Endothelial cell of umbilical vein (primary cell): ENCODE measurements at places on chromosomes 13 and 19. TPM values are rescaled to one million over a fixed set of nuclear protein-coding genes. Genes with fewer than 3 reads are reported as not detected.

DNA sequence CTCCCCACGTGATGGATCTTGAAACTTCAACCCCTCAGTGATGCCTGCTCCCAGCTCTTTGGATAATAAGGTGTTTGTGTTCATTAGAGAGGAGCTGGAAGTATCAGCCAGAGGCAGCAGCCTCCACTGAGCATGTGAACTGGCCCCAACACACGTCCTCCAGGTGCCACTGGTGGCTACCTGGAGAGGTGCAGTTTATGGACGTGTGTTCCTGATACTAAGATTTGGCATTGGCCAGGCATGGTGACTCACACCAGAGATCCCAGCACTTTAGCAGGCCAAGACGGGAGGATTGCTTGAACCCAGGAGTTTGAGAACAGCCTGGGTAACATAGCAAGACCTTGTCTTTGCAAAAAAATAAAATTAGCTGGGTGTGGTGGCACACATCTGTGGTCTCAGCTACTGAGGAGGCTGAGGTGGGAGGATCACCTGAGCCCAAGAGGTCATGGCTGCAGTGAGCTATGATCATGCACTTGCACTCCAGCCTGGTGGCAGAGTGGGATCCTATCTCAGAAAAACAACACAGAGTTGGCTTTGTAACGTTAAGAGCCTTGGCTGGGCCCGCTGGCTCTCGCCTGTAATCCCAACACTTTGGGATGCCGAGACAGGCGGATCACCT is 34.4 kb downstream of the SLC25A42 start:
- no peak for DNase-seq

DNA sequence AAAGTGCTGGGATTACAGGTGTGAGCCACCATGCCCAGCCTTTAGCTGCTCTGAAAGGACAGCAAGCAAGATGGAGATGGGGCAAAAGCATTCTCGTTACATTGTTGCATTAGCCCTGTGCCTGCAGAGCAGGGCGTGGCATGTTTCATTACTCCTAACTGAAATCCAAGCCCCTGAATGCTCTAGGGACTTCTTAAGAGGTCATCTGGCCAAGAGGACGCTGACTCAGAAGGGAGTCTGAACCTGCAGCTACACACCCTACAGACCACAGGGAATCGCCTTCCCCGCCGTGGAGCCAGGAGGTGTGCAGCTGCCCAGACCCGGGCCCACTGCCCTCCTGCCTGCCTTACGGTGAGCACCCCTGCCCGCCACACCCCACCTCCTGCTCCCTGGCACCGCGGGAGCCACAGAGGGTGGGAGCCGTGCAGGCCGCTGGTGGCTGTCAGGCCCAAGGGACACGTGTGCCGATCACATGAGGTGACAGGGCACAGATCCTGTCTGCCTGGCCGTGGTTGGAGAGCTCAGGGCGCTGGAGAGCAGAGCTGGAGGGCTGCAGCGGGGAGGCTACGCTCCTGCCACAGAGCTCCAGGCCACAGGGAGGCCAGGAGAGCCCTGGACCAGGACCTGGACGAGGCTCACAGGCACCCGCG is 27.2 kb downstream of the ADPRHL1 start:
- no peak for DNase-seq

- no peak for DNase-seq
Observed at GRCh38 chr19:3810708-3811355, 24.7 kb upstream of the MATK start.

GRCh38 chr19:58352760-58353671 is at the start of gene A1BG:
TSS of gene A1BG (minus strand) at chr19:58353492. CDS start at chr19:58353437, 55 bp downstream.
- no peak for DNase-seq

DNA sequence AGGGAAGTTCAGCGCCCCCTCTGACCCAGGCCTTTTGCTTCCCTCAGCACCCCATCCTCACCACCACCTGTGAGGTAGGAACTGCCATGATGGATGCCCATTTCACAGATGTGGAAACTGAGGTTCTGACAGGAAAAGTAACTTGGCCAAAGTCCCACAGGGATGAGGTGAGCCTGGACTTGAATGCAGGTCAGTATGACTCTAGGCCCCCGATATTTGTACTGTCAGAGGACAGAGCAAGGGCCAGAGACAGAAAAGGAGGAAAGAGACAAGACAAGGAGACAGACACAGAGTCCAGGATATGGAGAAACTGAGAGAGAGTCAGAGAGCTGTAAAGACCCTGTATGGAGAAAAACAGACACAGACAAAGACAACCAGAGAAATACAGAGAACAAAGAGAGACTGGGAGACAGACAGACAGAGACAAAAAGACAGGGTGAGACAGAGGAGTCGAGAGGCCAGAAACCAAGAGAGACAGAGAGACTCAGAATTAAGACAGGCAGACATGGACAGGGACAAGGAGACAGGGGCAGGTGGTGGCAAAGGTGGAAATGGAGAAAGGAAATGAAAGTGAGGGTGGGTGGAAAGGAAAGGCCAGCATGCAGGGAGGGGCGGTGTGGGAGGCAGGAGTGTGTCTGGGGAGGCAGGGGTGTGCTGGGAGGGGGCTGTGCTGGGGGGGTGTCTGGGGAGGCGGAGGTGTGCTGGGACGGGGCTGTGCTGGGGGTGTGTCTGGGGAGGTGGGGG is 5.0 kb downstream of the ERFL start:
- no peak for DNase-seq

GRCh38 chr13:79593121-79593520 is 112.2 kb downstream of the NDFIP2 start:
- no peak for DNase-seq

DNA sequence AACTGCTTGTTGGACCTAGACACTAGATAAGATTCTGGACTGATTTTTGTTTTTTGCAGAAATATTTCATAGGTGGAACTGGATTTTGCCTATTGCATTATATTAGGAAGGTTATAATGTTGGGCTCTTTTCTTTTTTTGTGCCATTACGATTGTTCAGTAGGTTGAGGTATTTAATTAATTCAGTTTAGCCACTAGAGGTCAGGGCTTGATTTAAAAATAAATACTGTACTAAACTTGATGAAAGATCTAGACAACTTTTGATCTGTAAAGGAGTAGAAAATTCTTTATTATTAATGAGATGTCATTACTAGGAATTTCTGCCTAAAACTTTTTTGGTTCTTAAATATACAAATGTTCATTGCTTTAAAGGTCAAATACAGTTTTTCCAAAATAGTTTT is 15.2 kb upstream of the SUPT20H start:
- peak; percentile 30 for DNase-seq

DNA sequence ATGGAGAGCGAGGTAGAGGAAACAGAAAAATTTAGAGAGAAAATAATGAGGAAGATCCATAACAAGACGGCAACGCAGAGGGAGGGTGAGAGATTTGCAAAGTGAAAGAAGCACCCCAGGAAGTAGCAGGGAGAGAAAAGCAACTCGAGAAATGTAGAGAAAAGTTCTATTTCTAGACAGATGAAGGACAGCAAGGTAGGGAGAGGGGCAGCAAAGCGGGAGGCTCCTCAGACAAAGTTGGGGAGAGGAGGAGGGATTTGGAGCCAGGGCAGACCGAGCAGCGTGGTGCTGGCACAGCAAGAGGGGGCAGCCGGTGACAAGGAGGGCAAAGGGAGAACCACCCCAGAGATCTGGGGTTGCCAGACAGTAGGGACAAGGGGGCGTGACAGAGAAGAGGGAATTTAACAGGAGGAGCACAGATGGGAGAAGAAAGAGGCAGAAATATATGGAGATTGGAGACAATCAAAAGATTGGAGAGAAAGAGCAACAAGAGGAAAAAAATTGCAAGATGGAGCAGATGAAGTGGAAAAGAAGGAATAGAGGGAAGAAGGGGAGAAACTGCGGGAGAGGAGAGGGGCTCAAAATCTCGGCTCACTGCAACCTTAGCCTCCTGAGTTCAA is 989 bp downstream of the ZNF766 start:
- DNase-seq = no peak

GRCh38 chr13:21124852-21125251 is 51.5 kb downstream of the SKA3 start:
- DNase-seq = peak; percentile 67

The ZNF763 gene
- polyA plus RNA-seq = 0.17 and 0.22 TPM in 2 replicates

The GGN gene
- polyA plus RNA-seq = 0.39 and 0.73 TPM in 2 replicates

The CYP4F11 gene
- polyA plus RNA-seq = not detected in 2 replicates
